ENCODE measurements at places on chromosomes 5 and 9.

GRCh38 chr5:100469767-100470166 lies 65.4 kb upstream of the FAM174A start:
- DNase-seq = no peak

GRCh38 chr9:22976454-22976853 lies 529.8 kb downstream of the DMRTA1 start:
- no peak for DNase-seq

DNA sequence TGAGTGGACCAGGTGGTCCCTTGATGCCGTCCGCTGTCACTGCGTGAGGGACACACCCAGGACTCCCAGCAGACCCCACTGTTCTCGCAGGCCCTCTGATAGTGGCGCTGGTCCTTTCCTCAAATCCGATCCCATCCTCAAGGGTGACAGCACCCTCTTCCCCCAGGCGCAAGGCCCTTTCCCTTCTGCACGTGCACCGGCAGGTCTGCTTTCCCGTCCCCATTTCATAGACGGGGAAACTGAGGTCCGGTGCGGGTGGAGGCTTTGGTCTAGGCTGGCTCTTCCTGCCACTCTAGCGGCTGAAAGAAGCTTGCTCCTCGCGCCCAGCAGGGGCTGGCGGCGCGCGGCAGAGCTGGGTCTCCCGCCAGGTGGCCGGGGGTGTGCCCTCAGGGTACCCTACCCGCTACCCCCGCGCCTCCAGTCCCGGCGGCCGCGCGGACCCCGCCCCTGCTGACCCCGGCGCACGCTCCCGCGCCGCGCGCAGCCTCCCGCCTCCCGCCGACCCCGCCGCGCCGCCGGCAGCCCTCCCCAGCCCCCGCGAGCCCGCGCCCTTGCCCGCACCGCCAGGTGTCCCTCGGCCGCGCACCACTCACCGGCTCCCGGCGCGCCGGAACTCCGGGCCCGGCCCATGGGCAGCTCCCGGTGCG lies 453 bp downstream of the RASGEF1C start:
- DNase-seq = no peak

DNA sequence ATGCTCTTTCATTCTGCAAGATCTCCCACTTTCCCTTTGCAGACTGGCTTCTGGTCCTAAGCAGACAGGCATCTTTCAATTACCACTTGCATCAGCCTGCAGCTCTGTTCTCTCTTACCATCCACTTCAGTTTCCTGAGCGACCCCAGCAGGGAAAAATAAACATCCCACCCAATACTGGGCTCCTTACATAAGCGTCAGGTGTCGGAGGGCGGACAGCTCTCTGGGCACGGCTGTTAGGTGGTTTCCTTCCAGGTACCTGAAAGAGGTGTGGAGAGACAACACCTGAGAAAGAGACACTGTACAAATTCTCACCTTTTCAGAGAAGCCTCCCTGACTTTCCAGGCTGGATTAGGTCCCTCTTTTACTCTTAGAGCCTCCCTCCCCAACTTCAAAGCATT lies 145.1 kb upstream of the PANK3 start:
- no peak for DNase-seq

DNA sequence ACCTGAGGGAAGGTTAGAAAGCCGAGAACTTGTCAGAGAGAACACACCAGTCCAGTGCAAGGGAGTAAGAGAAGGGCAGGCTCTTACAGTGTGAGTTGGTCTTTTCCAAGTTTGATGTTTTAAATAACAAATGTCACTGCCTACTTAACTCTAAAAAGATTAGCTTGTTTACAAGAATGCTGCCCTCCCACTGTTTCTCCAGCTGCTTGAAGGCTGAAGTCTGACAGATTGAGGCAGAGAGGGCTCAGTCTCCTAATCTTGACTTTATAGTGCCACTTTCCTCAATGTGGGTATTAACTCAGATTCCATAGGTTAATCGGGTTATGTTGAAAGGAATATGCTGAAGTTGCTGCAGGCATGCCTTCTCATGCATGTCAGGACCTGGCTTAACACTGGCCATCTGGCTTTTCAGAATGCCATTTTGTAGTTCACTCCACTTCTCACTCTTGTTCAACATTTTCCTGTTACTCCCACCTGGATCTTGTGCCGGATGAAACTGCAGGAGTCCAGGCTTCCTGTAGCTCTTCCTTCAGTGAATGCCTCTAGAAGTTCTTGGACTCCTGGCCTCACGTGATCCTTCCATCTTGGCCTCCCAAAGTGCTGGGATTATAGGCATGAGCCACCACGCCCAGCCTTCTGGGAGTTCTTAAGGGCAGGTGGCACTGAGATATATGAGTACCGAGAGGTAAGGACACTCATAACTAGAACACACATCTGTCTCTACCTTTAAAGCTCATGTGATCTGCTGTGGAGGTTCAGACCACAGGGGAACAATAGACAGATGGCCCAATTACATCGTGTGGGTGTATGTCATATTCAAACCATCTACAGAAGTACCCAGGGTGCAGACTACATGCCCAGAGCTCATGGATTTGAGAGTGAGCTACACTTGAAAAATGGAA lies 249.7 kb downstream of the ARHGAP26 start:
- no peak for DNase-seq
